Ammon's horn (tissue), 1 donor: ENCODE measurements at places on chromosomes 12 and 14.
A peak's percentile ranks its signal among the peaks of the same experiment; 100 is the strongest.

DNA sequence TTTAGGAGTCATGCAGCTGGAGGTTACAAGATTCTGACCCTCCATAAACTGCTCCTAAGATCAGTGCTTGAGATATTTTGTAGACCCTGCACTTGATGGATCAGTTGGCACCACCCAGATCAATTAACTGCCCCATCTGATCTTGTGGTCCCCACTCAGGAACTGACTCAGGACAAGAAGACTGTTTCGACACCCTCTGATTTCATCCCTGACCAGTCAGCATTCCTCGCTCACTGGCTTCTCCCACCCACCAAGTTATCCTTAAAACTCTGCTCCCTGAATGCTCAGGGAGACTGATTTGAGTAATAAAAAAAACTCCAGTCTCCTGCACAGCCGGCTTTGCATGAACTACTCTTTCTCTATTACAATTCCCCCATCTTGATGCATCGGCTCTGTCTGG is 360.2 kb downstream of the GALC start:
- DNase-seq, result no peak

- DNase-seq, result no peak
Measured at GRCh38 chr12:87270919-87271318, 758.3 kb downstream of the C12orf50 start.

DNA sequence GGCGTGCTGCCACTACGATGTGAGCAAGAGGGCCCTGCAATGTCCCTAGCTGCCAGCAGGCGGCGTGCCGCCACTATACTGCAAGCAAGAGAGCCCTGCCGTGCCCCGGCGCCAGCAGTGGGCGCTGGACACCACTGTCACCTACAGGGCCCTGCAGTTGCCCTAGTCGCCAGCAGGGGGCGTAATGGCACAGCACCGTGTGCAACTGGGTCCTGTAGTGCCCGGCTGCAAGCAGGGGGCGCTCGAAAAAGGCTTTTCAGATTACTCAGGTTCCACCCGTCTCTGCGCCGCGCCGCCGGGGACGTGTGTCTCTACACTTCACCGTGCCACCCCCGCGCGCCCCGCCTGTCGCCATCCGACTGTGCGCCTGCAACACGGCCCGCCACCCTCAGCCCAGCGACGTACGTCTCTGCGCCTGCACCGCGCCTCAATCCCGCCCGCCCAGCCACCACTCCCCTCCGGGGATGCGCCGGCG is 1356.9 kb downstream of the TMEM121 start:
- no peak for DNase-seq

DNA sequence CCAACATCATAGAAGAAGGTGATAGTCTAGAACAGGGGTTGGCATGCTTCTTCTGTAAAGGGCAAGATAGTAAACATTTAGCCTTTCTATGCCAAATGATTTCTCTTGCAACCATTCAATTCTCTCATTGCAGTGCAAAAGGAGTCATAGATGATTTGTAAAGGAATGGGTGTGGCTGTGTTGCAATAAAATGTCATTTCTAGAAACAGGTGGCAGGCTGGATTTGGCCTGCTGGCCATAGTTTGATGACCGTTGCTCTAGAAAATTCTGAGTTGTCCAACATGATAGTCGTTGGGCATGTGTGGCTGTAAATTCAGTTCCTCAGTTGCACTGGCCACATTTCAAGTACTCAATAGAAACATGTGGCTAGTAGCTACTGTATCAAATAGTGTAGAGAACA is 21.7 kb downstream of the SMCO2 start:
- DNase-seq, result no peak

GRCh38 chr14:75298187-75298965 is 19.7 kb downstream of the FOS start:
- DNase-seq, result no peak

- DNase-seq, result no peak
Measured at GRCh38 chr12:33653362-33653761, 213.7 kb upstream of the SYT10 start.

DNA sequence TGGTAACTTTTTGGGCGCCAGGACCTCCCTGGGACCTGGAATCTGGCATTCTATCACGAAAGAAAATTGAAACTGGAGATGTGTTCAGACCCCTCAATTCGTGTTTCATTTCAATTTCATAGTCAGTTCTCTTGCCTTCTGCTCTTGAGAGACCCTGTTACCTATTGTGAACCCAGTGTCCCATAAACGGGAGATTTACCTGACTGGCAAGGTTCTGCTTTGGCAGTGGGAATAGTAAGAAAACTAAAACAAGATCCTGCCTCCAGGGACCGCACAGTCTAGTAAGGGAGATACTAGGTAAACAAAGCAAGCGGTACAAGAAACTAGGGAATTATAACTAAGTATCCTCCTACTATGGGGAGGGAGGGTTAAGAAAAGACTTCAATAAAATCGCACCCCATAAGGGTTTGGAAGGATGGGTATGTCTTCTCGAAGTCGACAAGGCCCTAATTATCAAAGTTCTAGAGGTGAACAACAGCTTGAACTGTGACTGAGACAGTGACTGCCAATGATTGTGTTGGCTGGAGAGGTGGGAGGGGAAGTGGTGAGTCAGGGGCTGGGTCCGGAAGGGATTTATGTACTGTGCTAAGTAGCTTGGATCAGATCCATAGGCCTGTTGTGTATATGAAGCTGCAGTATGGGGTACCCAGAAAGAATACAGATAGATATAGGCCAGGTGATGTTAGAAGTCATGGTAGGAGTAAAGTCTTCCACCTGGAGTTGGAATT is 754 bp downstream of the ACSS3 start:
- DNase-seq, result no peak

DNA sequence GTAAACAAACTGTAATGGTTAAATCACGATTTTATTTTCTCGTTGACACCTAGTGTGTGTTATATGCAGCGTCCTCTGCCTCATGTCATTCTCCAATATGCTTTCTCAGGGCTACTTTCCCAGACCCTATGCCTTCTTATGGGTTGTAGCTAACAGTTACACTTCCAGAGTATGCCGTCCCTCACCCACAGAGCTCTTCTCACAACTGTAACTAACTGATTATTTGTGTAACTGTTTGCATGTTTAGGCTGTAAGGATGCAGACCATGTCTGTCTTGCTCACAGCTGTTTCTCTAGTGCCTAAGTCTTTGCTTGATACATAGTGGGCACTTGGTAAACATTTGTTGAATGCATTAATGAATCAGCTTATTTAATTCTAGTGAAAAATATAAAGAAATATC is 417.5 kb downstream of the ZFP36L1 start:
- no peak for DNase-seq

GRCh38 chr12:18690653-18691052 is 47.2 kb downstream of the PLCZ1 start:
- no peak for DNase-seq

DNA sequence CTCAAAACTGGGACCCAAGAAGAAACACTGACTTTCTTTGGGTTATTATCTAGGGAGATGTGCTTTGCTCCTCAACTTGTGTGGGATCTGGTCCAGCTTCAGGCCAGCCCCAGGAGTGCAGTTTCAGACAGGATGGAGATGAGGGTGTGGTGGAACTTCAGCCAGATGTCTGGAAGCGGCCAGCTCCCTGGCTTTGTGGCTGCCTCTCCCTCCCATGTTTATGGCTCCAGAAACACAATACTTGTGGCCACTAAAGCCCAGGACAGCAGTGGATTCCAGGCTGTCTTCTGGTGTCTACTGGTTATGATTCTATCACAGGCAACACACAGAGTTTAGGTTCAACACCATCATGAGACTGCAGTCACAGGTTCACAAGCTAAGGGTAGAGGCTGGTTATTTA is 44.2 kb upstream of the EMP1 start:
- DNase-seq, result no peak

- DNase-seq, result no peak
Measured at GRCh38 chr12:116393859-116394650, 116.6 kb upstream of the MED13L start.

GRCh38 chr14:63174760-63175191 is 29.5 kb upstream of the RHOJ start:
- DNase-seq, result peak; percentile 46

DNA sequence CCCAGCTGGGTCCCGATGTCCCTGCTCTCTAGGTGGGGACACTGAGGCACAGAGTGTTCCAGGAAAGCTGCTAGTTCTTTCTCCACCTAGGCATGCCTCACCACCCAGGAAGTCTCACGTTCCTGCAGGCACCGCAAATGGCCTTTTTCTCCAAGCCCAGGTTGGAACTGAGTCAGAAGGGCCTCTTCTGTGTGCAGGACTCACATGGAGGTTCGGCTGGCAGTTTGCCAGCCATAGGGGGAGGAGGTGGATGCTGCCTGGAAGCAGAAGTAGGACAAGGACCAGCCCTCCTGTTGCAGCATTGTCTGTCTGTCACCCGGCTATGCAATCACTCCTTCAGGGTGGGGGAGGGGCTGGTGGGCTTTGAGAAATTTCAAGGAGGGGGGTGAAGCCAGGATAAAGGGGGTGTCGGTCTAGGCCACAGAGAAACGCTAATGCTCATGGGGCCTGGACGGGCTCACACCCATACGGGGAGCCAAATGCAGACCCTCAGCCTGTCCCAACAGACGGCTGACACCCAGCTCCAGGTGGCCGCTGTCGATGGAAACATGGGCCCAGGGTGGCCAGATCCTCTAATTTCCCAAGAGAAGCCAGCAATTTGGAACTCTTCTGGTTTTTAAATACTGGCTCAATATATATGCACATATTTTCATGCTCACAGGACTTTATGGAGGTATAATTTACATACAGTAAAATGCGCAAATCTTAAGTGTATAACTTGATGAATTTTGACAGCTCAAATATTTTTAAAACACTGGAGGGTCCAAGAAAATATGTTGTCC is 120.5 kb downstream of the PHETA1 start:
- no peak for DNase-seq

DNA sequence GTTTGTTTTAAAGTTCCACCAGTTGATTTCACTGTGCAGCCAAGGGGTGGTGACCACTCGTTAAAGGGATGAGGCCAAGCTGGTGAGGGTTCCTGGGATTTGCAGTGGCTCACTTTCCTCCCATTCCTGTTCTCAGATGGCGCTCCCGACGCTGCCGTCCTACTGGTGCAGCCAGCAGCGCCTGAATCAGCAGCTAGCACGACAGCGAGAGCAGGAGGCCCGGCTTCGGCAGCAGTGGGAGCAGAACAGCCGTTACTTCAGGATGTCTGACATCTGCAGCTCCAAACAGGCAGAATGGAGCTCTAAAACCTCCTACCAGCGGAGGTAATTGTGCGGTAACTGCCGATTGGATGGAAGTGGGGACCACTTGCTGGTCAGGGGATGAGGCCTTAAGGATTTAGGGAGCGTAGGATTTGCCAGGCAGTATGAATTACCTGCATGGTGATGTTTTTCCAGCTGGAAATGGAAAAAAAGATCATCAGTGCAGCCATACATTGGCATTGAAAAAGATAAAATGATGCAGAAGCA is 2.9 kb downstream of the TCHP start:
- peak; percentile 39 for DNase-seq

DNA sequence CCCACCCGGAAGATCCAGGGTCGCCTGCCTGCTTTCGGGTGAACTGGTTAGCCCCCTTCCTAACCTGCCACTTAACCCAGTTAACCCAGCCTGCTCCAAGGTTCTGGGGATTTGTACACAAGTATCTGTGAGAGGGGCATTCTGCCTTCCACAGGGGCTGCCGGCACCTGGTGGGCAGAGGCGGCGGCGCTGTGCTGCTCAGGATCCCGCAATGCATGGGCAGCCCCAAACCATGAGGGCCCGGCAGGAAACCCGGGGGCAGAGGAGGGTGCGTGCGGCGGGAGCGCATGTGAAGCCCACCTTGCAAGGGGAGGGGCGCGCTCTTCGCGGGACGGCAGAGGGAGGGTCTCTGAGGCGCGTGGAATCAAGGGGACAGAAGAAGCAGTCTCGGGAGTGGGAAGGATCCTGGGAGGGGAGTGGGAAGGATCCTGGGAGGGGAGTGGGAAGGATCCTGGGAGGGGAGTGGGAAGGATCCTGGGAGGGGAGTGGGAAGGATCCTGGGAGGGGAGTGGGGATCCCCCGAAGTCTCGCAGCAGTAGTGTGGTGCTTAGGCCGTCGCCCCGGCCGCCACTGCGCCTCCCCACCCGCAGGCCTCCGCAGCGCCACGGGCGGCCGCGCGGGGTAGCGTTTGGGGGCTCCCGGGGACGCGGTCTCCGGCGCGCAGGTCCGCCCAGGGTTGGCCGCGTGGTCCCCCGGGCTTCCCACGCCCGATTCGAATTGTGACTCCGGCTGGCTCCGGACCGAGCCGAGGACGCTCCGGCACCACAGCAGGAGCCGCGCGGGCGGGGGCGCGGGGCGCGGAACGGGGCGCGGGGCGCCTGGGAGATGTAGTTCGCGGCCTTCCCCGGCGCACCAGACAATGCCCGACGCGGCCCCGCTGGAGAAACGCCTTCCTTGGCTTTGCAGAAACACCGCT is 4.9 kb upstream of the MTA1 start:
- DNase-seq, result peak; percentile 79

DNA sequence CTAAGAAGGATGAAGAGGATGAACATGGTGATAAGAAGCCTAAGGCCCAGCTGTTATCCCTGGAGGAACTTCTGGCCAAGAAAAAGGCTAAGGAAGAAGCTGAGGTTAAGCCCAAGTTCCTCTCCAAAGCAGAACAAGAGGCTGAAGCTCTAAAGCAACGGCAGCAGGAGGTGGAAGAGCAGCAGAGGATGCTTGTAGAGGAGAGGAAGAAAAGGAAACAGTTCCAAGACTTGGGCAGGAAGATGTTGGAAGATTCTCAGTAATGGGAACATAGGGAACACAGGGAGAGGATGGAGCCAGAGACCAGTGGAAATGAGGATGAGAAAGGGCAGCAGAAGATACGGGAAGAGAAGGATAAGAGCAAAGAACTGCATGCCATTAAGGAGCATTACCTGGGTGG is 27.5 kb upstream of the KRT77 start:
- DNase-seq, result no peak

DNA sequence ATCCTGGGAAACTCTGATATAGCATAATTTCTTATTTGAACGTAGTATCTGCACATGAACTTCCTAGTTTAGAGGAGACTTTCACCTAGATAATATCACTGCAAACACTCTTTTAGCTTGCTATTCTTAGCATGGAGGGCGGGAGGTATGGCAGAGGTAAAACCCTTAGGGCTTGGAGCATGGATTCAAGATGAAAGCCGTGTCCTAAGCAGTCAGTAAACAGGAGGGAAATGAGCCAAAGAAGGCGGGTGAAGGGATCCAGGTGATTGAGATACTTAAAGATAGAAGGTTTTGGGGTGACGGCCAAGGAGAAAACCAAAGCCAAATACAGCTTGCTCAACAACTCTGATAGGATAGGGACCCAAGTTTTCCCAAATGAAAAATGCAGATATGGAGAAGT is 107.1 kb upstream of the BCAT1 start:
- no peak for DNase-seq

DNA sequence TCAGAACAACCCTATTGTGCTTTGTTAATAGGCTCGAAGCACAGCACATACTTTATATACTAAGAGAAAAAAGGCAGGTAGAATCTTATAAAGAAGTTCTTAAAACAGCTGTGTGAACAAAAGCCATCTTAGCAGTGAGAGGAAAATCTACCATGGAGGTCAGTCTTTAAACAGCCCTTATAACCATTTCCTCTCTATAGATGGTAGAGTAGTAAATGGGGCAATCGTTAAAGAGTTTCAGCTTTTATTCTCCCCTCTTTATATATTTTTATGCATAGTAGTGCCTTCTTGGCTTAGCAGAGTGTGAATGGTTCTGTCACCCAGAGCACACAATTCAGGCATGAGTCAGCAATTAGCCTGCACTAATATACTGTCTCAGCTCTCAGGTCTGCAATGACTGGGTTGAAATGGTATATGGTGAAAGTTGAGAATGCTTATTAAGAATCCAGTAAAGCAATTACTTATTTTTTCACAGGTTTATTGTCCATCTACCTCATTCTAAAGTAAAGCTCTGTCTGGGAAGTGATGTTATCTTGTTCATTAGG is 305.0 kb downstream of the NELL2 start:
- DNase-seq, result peak; percentile 10

GRCh38 chr12:6085841-6086240 is 38.6 kb downstream of the VWF start:
- no peak for DNase-seq
